Fibroblast of skin of left quadriceps (primary cell): ENCODE measurements at places on chromosomes 16 and 17.

GRCh38 chr17:71496552-71496951, 624.3 kb upstream of the SOX9 start:
- peak; percentile 91 for DNase-seq

GRCh38 chr16:31488468-31489297, 5.8 kb downstream of the SLC5A2 start:
- no peak for DNase-seq

- DNase-seq: no peak
Observed at GRCh38 chr17:55238931-55239297, 25.8 kb upstream of the HLF start.

GRCh38 chr17:57889892-57890856, 40.3 kb upstream of the MRPS23 start:
- DNase-seq: no peak

DNA sequence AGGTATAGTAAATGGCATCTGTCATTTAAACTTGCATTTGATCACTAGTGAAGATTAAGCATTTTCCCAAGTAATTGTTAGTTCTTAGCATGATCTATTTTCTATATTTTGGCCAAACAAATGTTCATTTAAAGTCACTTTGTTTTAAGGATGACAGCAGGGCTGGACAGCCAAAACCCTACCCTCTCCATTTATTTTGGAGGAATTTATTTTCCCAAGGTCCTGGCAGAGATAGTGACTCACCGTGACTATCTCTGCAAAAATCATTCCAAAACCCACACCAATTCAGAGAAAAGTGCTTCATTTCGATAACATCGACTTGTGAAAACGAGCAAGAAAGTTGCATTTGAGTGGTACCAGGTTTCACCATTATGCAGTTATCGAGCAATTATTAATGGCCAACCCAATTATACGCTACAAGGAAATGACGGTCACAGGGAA, 665 bp upstream of the AKAP1 start:
- DNase-seq: no peak

GRCh38 chr17:39573447-39574298, 34.0 kb downstream of the NEUROD2 start:
- DNase-seq: peak; percentile 9

DNA sequence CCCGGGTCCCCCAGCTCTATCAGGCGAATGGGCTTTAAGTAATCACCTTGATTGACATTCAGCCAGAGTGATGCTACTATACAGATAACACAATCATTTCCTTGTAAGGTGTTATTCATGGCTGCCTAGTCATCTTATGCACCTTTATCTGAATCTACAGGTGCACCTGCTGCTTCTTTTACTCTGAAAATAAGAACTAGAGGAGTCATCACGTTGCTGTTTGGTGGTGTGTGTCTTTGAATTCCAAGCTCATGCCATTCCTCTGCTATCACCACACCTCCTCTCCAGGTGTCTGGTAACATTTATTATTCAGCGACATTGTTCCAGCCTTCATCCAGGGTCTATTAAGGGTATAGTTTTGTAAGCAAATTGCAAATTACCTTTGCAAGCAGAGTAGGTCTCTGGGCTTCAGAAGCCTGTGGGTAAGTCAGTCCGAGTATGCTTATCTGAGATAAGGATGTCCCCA, 51.9 kb downstream of the NOS2 start:
- DNase-seq: no peak

DNA sequence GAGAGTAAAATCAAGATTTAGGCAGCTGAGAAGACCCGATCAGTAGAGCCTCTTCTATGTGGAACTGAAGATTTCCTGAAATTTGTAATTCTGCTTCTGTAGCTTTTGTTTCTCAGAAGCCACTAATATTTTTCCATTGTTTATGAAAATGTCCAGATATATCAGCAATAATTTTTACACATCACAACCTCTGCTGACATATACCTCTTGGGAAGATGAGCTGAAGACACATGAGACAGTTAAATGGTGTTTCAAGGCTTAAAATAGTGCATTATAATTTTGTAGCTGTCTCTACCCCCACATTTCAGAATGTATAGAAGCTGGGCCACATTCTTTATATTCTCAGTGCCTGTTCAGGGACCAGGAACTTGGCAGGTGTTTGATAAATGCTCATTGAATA, 320.6 kb downstream of the HS3ST4 start:
- DNase-seq: no peak

DNA sequence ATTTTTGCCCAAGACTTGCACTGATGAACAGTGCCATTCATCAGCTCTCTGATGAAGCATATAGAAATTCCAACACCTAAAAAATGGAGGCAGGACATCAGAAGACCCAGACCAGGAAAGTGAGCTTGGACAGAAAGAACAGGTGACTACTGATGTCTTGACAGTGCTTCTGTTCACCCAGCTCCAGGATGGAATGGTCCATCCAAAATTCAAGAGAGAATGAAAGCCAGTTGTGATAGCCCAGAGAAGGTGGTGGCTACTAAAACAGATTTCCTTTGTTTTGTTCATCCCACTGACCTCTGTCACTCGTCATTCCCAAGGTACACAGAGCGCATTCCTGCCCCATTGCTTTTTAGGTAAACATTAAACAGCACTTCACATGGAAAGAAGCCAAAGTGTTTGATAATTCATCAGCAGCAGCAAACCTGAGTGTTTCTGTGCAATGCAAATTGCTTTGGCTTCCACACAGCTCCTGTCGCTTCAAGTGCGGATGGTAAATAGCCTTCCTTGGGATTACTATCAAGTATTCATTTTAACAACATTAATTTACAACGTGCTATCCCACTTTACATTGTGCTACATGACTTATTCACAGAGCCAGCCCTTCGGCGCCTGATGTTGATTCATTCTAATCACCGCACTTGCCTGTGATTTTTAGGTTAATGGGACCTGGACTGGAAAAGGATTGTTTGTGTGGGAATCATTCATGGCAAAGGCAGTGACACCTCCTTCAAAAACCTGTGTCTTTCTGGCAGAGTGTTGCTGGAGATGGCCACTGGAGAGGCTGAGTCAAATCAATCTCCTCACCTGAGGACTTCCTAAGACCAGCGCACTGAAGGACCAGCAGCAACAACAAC, 65.1 kb upstream of the TOX3 start:
- DNase-seq: no peak

- peak; percentile 47 for DNase-seq
Observed at GRCh38 chr17:72985882-72986720, 106.4 kb downstream of the SLC39A11 start.

DNA sequence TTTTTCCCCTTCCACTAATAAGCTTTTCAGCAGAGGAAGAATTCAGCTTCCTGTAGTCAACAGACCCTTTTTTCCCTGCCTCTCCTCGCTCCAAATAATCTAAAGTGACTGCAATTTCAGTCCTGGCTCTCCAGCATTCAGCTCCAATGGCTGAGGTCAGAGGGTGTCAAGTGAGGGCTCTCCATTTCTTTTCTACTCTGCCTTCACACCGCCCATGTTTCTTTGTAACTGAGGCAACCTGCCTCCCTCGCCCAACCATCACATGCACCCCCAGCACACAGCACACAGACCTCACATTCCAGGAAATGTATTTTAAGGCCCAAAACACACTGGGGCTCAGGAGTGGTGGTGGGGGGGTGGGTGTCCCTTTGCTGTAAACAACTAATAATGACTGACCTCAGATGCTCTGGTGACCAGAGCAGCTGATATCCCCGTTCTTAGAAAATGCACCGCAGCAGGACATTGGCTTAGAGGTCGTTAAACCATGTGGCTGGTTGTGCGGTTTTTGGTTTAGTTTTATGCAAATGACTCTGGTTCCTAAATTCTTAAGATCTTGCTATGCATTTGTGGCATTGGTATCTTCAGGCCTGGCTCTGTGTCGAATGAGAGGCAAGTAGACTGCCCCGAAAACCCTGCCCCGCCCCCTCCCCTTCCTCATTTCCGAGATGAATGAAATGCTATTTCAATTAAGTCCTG, 203.6 kb downstream of the ZFHX3 start:
- DNase-seq: no peak

DNA sequence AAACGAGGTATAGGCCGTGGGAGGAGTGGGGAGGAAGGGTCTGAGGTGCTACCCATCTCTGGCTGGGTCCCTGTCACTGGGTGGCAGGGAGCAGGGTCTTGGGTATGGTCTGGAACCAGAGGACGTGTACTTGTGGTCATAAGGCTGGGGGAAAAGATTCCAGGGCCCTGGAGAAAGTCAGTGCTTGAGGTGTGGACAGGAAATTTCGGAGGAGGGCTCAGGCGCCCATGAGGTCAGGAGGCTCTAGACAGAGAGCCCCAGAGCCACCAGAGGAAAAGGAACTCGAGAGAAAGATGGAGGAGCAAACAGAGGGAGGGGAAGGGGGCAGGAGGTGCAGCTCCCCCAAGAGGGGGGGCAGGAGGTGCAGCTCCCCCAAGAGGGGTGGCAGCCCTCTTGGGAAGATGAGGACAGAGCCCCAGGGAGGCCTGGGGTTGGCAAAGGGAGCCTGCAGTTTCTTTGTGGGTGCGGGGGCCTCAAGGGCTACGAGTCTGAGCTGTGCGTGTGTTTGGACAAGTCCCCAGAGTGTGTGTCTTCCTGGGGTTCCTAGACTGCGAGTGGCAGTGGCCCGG, 683 bp upstream of the SLC7A6 start:
- no peak for DNase-seq

DNA sequence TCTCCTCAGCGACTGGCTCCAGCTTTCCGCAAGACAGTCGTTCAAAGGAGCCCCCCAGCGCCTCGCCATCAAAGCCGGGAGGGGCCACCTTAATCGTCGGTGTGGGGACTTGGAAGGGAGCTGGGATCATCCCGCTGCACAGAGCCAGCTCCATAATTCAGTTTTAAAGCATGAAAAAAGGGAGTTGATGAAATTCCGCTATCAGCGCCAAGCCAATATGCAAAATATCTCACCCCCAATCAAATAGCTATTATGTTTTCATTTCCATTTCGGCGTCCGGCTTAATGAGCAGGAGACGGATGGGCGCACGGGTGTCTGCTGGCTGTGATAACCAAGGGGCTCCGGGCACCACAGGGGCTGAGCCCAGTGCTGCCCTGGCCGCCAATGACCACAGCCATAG, 27.7 kb downstream of the ZFPM1 start:
- DNase-seq: no peak

DNA sequence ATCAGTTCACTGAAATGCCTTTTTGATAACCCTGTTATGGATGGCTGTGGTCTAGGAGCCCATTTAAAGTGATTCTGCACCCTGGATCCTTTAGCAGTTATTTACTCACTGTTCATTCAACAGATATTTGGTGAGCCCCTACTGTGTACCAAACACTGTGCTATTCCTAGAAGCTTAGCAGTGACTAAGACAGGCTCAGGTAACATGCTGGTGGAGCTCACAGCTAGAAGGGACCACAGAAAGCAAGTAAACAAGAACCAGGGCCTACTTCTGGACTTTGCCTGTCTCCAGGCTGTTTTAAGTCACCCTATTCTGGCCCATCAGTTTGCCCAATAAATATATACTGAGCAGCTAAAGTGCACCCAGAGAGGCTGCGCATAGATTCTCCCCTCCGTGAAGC, 11.1 kb downstream of the ITGA3 start:
- no peak for DNase-seq

DNA sequence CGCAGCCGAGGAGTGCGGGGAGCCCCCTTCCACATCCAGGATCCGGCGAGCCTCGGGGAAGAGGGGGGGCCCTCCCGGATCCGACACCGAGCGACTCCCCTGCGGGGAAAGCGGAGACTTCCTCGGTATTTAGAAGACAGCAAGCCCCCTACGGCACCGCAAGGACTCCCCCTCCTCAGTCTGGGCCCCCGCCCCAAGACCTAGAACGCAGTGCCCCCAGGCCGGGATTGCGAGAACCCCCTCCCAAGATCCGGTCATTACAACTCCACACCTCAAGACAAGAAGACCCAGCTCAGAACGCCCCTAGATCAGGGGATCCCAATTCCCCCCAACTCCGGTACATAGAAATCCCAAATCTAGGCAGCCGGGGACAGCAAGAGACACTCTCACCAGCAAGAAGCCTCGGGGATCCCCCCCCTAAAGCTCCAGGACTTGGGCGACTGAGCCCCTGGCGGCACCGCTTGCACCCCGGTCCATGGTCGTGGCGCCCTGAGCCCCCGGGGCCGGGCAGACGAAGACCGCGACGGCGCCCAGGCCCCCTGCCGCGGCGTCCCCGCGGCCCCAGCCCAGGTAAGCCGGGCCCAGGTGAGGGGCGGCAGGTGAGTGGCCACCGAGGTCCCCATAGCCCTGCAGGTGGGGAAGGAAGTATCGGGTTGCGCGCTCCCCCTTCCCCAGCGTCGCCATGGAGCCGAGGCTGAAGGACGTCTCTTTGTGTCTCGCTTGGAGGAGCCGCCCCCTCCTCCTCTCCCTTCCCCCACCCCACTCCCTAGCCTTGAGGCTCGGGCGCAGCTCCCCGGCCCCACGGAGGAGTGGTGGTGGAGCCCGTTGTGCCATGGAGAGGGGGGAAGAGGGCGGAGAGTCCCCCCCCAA, 641 bp downstream of the SBK1 start:
- DNase-seq: no peak

DNA sequence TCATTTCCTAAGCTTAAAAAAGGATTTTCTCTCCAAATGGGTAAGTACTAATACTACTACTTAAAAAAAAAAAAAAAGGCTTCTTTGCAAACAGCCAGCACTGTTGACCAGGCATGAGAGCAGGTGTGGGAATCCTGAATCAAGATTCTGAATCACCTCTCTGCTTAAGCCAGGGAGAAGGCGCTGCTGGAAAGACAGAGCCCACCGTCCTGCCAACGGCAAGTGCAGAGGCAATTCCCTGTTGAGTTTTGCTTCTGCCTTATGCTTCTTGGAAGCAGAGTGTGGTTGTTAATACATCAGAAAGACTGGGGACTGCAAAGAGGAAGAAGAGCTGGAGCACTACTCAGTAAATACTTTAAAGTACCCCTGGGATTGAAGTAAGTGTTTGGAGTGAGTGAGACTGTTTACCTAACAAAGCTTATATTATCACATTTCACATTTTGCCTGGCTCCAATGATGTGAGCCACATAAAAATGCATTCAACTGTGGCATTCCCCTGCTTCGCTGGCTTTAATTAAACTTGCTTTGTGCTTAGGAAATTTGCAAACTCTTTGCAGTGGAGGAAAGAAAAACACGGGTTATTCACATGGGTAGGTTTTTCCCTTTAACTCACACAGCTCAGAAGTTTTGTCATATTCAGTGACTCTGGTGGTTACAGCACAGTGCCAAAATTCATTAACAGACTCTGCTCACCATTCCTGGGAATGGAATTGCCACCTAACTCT, 86.0 kb upstream of the KIF2B start:
- no peak for DNase-seq

DNA sequence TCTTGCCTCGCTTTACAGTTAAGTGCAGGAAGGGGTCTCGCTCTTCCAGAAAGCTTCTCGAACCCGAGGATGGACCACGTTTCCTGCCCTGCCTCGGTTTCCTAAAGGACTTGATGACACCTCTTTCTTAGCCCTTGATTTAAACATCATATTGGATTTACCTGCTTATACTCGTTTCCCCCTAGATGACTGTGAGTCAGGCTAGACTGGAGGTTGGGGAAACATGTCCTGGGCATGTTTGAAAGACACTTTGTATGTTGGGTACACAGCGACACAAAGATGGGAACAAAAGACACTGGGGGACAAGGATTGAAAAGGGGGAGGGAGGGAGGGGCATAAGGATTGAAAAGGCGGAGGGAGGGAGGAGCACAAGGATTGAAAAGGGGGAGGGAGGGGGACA, 30.0 kb downstream of the SDK2 start:
- no peak for DNase-seq

GRCh38 chr16:89844739-89845339, 16.6 kb downstream of the SPIRE2 start:
- DNase-seq: no peak
